AG08395 (cell line): ENCODE measurements at places on chromosomes 1 and 21.
A peak's percentile ranks its signal among the peaks of the same experiment; 100 is the strongest.

DNA sequence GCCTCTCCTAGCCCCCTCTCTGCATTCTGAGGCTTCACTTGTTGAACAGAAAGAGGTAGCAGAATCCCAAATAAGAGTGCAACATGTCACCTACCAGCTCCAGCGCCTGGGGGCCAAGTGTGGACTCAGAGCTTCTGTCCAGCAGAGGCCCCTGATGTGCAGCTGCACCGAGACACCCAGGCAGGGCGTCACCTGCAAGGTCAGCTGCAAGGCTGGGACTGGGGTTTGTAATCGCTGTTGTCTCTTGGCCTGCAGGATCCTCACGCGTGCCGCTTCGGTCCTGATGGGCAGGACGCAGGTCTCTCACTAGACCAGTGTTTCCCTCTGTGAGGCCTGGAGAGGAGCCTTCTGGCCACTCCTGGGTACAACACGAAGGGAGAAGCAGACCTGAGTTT is 4.3 kb upstream of the SLX9 start:
- DNase-seq = no peak

DNA sequence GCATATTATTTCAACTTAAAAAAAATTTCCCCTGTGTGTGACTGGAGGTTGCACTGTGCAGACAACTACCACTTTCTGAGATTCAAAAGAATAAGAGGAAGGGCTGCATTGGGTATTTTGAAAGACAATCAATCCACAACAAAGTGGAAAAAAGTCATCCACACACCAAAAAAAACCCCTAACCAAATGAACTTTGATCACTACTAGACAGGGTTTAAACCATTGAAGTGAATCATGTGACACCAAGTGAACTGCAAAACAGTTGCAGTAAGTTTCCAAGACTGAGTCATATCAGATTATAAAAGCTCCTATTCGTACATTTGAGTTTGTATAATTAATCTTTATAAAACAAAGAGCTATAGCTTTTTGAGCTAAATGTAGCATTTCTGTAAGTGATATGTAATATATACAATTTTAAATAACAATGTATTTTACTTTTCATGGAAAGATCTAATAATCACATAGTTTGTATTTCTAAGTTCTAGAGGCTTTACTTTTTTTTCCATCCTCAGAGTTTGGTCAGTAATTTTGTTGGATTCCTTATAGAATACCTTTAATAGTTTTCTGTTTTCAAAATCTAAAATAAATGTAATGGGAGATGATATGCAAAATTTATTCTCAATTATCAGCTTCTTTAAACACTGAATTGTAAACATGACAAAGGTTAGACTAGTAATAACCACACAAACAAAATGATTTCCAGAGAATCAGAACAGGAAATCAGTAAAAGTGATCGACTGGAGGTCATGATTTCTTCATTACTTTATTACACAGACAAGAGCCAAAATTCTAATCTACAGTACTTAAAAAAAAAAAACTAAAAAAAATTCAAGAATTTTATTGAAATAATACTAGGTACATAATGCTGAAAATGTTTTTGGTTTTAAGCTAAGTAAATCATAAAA is 50.5 kb upstream of the GFI1 start:
- peak; percentile 5 for DNase-seq

- no peak for DNase-seq
These were observed 507.1 kb downstream of the SMYD3 start for GRCh38 chr1:245999697-246000637.

- DNase-seq = no peak
These were observed 885 bp downstream of the KRTAP10-3 start for GRCh38 chr21:44557491-44558328.

DNA sequence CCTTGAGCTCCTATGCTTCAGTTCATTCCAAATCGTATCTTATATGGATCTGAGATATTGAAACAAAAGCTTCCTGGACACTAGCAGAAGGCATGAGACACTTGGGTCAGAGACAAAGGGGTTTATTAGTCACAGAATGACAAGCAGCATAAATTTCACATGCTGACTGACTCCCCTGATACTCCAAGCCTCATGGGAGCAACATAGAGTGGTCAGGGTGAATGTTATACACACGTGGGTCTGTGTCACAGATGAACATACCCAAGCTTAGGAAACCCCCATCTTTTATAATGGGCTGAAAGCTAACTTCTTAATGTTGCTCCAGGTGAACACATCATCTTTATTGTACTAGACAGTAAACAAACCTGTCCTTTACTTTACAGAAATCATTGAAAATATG is 599.9 kb upstream of the RGS18 start:
- no peak for DNase-seq

DNA sequence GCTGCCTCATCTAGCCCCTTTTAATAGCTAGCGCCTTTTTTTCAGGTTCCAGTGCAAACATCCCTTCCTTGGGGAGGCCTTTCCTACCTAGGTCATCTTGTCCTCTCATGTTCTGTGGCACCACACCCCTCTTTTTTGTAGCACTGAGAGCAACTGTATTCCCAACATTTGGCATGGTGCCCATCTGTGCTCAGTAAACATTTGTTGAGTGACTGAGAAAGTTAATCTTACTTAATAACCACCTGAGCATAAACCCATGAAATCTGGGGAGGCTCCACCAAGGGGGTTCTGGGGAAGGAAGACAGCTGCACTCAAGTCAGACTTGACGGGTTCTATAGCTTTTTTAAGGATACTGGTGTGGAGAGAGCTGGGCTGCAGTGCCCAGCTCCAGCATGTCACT is 90.0 kb downstream of the NOS1AP start:
- DNase-seq = no peak
